ENCODE measurements at places on chromosomes 3 and 15.

- DNase-seq = no peak
These were observed 769.5 kb upstream of the DPPA4 start for GRCh38 chr3:110106805-110107204.

DNA sequence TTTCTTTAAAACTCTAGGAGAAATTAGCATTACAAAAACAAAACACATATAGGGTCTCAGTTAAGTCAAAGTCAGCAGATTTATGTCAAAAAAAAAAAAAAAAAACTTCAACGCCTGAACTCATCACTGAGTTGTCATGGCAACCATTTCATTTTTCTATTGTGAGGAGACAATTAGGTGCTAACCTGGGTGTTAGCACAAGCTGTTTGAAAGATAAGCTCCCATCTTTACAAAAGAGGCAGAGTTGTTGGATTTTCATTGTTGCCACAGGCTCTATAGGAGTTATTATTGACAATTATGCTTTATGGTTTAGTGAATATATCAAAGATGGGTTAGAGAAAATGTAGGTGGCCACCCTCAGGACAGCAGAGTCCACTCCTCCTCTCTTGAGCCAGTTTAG, 806.9 kb downstream of the GRM7 start:
- DNase-seq = no peak

- DNase-seq = no peak
These were observed 92.9 kb downstream of the UBE3A start for GRCh38 chr15:25345943-25346342.

GRCh38 chr3:156705761-156706616, 31.6 kb downstream of the TIPARP start:
- DNase-seq = no peak

GRCh38 chr3:50450209-50450921, 53.1 kb downstream of the CACNA2D2 start:
- DNase-seq = peak; percentile 5

DNA sequence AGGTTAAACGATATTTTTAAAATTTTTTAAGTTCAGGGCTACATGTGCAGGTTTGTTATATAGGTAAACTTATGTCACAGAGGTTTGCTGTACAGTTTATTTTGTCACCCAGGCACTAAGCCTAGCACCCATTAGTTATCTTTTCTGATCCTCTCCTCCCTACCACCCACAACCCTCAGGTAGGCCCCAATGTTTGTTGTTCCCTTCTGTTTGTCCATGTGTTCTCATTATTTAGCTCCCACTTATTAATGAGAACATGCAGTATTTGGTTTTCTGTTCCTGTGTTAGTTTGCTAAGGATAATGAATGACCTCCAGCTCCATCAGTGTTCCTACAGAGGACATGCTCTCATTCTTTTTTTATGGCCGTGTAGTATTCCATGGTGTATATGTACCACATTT, 14.9 kb downstream of the FAM162A start:
- no peak for DNase-seq

- no peak for DNase-seq
These were observed 80.5 kb upstream of the OSBPL11 start for GRCh38 chr3:125675791-125676190.

- DNase-seq = no peak
These were observed 374.2 kb downstream of the PLCL2 start for GRCh38 chr3:17258823-17259436.

DNA sequence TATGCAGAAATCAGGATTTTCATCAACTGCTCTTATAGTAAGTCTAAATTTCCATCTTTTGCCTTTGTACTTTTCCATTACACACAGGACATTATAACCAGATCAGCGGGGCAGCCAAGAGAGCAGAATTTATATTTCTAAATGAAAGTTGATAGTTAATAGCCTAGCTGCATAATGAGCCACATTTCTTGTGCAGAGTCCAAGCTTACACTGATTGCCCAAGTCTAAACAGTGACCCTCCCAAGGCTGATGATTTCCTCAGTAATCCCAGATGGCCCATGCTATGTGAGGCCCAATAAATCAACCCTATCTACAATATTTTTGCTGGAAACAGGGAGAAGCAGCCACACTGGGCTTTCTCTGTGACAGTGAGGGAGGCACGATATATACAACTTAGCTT, 475.8 kb upstream of the KCNMB2 start:
- DNase-seq = no peak

GRCh38 chr3:23760871-23761373, 44.8 kb upstream of the UBE2E1 start:
- no peak for DNase-seq

GRCh38 chr15:78044407-78045155, 32.9 kb downstream of the TBC1D2B start:
- DNase-seq = no peak

- DNase-seq = no peak
These were observed 720.2 kb downstream of the ROBO1 start for GRCh38 chr3:79047581-79047980.

All from T follicular helper cell (primary cell).